NCI-H1694 (cell line): ENCODE measurements at places on chromosomes 16 and 17.

DNA sequence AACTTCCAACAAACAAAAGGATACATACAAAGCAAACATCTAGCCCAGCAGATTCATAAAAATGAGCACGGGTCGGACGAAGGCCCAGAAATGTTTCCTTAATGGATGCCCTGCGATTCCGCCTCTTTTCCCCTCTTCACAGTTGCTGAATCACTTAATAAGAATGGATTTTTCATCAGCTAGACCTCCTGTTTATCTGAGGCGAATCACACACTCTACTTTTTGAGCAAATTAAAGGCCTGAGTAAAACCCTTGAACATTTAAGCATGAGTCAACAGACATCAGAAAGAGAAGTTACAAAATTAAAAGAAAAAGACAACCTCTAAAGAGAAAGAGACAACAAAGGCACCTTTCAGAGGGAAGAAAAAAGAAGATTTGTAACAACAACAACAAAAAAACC lies 44.7 kb downstream of the HS3ST3A1 start:
- no peak for DNase-seq

GRCh38 chr17:46151762-46152161 lies 41.5 kb downstream of the KANSL1 start:
- peak; percentile 19 for DNase-seq

DNA sequence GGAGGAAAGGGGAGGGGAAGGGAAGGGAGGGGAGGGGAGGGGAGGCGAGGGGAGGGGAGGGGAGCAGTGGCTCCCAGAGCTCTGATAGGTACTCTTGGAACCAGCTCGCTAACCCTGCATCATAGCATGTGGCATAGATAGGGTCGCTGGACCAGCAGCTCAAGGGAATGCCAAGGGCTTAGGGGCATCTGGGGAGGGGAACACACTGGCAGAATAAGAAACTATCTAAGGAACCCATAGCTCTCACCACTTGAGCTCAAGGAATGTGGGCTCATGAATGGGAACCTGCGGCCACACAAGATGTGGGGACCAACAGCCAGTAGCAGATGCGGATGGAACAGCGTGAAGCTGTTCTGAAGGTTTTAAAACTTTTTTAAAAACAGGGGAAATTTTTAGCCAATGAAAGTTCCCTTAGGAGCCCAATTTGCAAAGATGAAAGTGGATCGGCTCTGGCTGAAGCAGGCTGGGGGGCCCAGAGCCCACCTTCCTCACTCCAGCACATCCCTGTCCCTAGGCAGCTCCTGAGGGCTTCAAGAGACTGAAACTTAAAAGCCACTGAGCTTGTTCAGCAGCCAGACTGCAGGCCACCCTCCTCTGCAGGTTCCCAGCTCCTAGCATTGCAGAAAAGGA lies 46.9 kb downstream of the PIMREG start:
- DNase-seq, result no peak

DNA sequence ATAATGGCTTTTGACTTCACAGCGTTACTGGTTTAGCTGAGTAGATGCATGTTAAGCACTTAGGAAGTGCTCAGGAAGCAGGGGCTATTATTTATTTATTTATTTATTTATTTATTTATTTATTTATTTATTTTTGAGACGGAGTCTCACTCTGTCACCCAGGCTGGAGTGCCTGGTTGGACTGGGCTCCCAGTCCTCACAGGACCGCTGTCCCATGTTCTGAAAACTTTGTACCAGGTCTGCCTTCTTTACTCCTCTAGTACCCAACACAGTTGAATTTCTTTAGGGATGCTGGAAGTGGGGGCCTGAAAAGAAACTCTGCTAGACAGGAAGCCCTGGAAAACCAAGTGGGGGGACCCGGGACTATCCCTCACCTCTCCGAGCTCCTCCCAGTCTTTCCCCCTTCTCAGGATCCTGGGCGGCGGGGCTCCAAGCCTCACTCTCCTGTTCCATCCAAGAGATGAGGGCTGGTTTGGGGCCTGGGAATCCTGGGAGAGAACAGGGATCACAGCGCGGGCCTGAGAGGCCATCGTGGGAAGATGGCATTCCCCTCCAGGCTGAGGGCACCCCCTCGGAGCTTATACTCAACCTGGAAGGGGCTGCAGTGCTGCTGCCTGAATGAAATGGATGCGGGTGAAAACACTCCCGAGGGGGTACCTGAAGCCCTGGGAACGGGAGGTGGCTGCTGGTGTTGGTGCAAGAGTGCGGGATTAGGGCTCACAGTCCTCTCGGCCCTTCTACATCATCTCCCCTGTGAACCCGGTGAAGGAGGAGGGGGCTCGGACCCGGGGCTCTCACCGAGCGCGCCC lies 674 bp downstream of the ZNF688 start:
- no peak for DNase-seq

GRCh38 chr16:88435437-88436355 lies 17.4 kb upstream of the ZFPM1 start:
- DNase-seq, result no peak

DNA sequence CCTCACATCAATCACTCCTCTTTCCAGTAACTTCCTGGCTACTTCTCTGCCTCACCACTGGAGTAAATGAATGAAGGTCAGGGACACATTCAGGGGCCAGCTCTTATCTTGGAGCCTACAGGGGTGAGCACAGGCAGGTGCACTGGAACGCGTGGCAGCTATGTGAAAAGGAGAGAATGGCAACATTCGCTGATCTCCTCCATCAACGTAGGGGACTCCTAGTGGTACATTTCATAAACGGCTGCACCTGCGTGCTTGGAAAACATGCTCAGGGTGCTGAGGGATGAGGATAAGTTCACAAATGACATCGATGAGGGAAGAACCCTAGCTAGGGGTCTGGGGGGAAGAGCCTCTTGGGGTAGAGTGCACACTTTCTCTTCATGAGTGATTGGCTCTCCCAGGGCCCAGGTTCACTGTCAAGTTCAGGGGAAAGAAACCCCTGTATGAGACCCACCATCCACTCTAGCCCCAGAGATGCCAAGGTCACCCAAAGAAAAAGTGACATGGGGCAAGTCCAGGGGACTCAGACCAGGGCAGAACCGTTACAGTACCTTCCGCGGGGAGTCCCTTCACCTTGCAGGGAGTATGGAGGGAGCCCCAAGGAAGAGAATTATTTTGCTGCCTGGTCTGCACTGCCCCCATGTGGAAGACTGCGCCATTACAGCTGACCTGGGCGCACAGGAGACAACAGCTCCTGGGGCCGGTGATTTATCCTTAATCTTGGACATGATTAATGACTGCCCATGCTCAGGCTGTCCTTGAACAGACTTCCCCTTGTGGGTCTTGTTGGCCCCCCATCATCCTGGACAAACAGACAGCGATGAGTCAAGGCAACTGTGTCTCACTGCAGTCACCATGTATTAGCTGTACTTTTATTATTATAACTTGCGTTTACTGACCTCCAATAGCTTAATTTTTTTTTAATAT lies 30.1 kb downstream of the VAC14 start:
- peak; percentile 22 for DNase-seq

- no peak for DNase-seq
Measured at GRCh38 chr17:7484919-7485377, 782 bp downstream of the POLR2A start.

GRCh38 chr17:39863918-39864746 lies at the start of gene IKZF3:
IKZF3 (minus strand) TSS chr17:39864312; CDS start chr17:39864126, 186 bp downstream.
- DNase-seq, result no peak

GRCh38 chr17:2778489-2778888 lies 17.7 kb upstream of the RAP1GAP2 start:
- DNase-seq, result no peak

GRCh38 chr17:56891751-56892150 lies 22.1 kb downstream of the TRIM25 start:
- DNase-seq, result no peak

DNA sequence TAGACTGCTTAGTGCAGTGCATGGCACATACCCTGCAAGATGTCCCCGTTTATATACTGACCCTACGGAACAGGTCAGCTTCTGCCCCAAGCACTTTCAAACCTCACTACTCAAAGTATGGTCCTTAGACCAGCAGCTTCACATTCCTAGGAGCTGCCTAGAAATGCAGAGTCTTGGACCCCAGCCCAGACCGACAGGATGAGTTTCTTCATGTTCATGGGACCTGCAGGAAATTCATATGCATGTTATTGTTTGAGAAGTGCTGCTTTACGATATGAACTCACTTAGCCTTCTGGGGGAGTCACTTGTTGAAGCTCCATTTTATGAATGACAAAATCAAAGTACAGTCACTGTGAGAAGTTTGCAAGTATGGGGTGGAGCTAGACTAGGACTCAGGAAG lies 82.6 kb downstream of the DYNLRB2 start:
- no peak for DNase-seq

GRCh38 chr17:43416998-43417890 lies 18.5 kb downstream of the ARL4D start:
- DNase-seq, result peak; percentile 26

- no peak for DNase-seq
Measured at GRCh38 chr16:70766176-70766575, 34.8 kb downstream of the VAC14 start.

- DNase-seq, result no peak
Measured at GRCh38 chr16:74926805-74927204, 58.1 kb downstream of the WDR59 start.

DNA sequence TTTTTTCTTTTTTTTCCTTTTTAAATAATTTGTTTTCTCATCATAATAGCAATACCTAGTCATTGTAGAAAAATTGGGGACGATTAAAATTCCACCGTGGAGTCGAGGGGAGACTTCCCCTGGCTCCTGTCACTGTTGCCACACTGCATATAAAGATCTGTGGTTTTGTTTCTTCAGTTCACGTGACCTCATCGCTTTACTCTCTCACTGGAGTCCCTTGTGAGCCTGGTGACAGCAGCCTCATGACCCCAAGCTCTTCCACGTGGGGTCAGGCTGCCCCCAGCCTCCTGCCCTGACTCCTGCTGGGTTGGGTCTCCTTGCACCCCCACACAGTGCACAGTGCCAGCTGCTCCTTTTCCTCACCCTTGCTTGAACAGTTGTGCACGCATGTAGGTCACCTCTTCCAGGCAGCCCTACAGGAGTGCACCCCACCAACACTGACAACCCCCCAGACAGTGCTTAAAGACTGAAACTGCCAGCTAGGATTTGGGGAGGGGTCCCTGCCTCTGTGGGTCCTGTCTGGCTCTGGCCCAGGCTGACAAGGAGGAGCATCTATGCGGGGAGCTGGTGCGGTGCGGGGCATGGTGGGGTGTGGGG lies 7.3 kb upstream of the METRNL start:
- DNase-seq, result no peak

DNA sequence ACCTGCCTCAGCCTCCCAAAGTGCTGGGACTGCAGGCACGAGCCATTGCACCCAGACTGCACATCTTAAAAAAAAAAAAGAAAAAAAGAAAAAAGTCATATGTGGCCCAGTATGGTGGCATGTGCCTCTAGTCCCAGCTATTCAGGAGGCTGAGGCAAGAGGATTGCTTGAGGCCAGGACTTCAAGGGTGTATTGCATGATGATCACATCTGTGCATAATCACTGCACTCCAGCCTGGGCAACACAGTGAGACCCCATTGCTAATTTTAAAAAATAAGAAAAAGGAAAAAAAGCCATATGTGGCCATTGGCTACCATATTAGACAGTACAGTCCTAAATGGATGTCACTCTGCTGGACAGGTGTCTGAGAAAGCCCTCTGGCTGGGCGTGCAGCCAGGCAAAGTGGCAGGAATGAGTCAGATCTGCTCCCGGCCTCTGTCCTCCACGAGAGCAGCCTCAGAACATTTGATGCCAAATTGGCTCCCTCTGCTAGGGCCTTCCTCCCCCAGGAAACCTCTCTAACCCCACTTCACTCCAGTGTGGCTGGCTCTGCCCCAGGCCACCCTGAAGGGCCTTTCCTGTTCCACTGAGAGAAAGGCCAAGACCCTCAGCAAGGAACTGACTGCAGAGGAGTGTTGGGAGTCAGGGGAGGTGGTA lies 14.7 kb downstream of the CA7 start:
- no peak for DNase-seq
